Posterior vena cava (tissue), 2 donors: ENCODE measurements at places on chromosomes 6 and 20. TPM values are rescaled to one million over a fixed set of nuclear protein-coding genes. Genes with fewer than 3 reads are reported as not detected.

- peak; percentile 90 for DNase-seq
These were observed 6.1 kb upstream of the HSPA1B start for GRCh38 chr6:31821301-31822035.

- DNase-seq, result no peak
These were observed 20.8 kb downstream of the SRC start for GRCh38 chr20:37366743-37367142.

DNA sequence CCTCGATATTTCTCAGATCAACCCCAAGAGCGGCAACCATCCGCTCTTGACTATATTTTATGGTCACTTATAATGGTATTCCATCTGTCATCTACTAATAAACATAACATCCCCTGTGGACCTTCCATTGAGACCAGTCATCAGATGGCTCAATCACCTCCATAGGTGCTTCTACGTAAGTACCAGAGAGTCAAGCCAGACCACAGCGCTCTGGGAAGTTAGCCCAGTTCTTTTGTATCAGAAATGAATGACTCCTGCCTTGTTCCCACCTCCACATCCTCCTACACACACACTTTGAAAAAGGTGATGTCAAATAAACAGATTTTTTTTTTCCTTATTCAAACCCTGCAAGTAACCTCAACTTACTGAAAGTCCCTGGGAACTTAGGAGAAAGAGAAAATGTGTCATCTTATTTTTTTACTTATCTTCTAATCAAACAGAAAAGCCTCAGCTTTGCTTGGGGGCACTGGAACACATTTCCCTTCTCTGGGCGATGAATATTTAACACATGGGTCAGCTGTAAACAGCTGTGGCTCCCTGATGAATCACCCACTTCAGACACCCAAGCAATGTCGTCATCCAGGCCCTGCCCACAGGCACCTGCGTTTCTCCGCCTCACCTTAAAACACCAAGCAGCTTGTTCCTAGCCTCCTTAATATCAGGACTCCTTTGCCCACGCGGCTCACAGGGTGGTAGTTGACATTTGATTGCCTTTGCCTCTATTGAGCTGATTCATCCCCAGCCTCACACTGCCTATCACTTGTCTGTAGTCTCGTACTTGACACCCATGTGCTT is 121.4 kb upstream of the LY86 start:
- DNase-seq, result no peak

GRCh38 chr6:106315765-106316374 is 9.7 kb downstream of the ATG5 start:
- DNase-seq, result no peak

Gene SRMS
- not detected for total RNA-seq
